ENCODE measurements at places on chromosomes 7 and 10. TPM values are rescaled to one million over a fixed set of nuclear protein-coding genes. Genes with fewer than 3 reads are reported as not detected.

DNA sequence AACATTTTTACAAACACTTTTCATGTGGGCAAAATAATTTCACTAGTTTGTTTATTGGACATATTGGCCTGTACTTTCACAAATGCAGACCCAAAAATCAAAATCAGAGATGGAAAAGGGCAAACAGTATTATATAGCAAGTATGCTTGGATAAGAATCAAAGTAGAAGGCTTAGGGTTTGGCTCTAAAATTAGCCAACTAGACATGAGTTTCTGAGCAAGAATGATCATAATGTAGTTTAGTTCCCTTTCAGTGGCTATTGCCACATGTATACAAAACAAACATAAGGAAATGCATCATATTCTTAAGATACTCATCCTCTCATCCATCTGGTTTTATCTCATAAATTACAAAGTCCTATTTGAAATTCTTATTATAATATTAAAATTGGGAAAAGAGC, 132.5 kb downstream of the IMMP2L start:
- peak; percentile 28 for DNase-seq

DNA sequence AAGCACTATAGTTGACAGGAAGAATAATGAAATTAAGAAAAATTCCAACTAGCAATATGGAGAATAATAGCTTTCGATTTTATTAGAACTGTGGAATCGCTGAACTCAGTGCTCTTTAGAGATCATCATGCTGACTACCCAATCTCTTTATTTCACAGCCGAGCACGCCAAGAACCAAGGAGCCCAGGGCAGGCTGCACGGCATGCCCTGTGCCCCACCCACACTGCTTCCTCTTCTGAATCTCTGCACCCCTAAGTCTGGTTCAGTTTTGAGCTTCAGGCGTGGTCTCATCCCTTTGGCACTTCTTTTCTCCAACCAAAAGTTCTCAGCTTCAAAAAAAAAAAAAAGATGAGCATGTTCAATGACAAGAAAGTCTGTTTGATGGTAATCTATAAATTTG, 92.4 kb upstream of the ZNF800 start:
- DNase-seq = no peak

- DNase-seq = no peak
Observed at GRCh38 chr7:114312649-114313048, 102.0 kb upstream of the FOXP2 start.

DNA sequence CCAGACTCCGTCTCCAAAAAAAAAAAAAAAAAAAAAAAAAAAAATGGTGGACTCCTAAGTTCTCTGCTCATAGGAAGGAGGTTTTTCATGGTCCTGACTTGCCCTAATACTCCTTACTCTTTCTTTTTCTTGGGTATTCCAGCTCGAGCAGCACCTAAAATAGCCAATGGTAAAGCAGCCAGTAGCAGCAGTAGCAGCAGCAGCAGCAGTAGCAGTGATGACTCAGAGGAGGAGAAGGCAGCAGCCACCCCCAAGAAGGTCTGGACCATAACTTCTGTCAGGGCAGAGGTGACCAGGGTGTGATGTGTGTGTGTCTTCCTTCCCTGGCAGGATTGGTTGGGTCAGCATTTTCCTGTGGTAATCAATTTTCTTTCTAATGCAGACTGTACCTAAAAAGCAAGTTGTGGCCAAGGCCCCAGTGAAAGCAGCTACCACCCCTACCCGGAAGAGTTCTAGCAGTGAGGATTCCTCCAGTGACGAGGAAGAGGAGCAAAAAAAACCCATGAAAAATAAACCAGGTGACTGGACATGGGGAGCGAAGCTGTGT, 6.9 kb downstream of the NOLC1 start:
- peak; percentile 66 for DNase-seq

DNA sequence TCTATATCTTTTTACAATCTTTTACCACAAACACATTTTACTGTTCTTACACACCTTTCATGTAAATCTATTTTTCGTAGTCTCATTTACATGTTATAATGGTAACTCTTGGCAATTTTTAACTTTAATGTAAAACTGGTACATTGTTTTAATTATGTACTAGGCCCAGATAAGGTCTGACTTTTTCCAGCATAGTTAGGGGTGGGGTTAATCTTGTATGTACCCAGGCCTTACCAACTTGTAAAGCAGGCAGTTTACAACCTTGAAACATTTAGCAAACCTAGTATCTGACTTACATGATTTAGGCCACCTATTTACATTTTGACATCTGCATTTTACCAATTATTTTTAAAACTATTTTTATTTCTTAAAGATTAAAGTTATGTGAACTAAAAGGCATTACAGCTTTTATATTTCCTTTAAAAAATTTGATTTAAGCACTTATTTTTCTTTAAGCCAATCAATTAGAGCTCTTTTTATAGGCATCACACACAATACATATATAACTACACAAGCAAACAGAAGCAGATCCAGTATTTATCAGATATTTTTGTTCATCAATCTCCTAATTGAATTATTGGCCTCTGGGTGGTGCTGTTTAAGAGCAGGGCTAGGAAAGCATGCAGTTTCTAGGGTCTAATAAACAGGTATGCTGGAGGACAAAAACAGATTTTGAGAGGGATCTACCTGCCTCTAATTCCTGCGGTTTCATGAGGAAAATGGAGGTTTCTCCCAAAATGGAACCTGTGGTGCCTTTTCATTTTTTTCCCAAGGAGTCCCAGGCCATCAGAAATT, 19.7 kb upstream of the CROT start:
- DNase-seq = no peak

Gene GRID2IP
- not detected for polyA plus RNA-seq

Data from IMR-90 (cell line).